Natural killer cell (primary cell): ENCODE measurements at places on chromosomes 5 and 9. TPM values are rescaled to one million over a fixed set of nuclear protein-coding genes. Genes with fewer than 3 reads are reported as not detected.

GRCh38 chr5:164487939-164488338 is 982.5 kb downstream of the MAT2B start:
- DNase-seq: no peak

Gene RIC1
- 31.8 TPM for total RNA-seq

Gene ALDH1A1
- not detected for total RNA-seq

Gene MRPS27
- total RNA-seq: 25.5 TPM
